Ovary (tissue), 10 donors: ENCODE measurements at places on chromosomes 7 and 10. TPM values are rescaled to one million over a fixed set of nuclear protein-coding genes. Genes with fewer than 3 reads are reported as not detected.

Gene ADAM22
- 5.5 TPM for total RNA-seq

DNA sequence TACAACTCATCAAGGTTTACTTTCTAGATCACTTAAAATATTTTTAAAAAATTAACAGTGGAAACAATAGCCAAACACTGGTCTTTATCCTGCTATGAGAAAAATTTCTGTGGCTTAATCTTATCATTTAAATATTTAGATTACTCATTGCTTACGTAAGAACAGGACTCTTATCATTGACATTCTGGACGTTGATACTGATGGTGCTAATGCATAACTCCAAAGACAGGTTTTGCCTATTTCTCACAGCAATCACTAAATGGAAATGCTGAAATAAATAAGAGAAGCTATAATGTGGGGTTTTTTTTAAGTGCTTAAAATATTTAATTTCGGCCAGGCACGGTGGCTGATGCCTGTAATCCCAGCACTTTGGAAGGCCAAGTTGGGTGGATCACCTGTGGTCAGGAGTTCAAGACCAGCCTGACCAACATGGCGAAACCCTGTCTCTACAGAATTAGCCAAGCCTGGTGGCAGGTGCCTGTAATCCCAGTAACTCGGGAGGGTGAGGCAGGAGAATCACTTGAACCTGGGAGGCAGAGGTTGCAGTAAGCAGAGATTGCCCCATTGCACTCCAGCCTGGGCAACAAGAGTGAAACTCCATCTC is 195.0 kb downstream of the HGF start:
- no peak overlapping the region for H3K4me3 ChIP-seq
- DNase-seq, result no peak
- H3K27me3 ChIP-seq, result no peaks in the 10 kb centered on the region
- no peaks in the 10 kb centered on the region for H3K36me3 ChIP-seq

- no peaks in the 10 kb centered on the region for H3K36me3 ChIP-seq
- no peak overlapping the region for H3K4me3 ChIP-seq
- no peak for DNase-seq
- no peaks in the 10 kb centered on the region for H3K27me3 ChIP-seq
- H3K4me1 ChIP-seq, result peaks cover 16% of the 10 kb centered on the region
Measured at GRCh38 chr10:124994573-124995473, 52.9 kb downstream of the ZRANB1 start.

DNA sequence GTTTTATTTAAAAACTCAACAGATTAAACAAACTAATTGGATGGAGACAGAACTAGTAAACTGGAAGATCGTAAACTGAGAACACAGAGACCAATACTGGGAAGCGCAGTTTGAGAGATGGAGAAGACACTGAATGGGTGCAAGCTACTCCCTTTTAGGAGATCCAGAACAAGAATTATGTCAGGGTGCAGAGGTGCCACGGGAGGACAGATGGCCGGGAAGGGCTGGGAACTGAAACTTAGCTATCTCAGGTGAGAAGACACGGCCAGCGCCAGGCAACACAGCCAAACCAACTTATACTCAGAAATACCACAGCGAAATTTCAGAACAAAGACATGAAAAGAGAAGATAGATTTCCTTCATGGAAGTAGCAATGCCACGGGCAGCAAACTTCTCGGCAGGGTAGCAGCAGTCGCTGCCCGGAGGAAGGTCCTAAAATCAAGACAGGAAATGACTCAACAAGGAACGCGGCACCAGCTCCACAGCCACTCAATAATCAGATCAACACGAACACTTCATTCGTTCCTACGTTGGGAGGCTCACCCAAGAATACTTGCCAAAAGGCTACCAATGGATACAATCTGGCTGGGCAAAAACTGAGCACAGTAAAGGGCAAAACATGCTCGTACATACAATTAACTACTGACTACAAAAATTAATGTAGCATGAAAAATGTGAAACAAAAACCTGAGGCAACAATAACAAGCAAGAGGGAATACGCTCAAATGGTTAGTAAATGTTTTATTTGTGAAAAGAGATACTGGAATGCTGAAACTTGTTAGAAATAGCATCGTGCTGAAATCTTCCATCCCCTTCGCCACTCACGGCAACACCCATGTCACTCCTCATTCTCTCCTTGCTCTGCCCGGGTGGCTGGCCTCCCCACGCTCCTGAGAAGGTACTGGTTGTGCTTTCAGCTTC is 2.2 kb upstream of the LRRC27 start:
- H3K4me3 ChIP-seq, result no peak overlapping the region
- H3K27ac ChIP-seq, result no peak overlapping the region
- H3K4me1 ChIP-seq, result peaks cover 12% of the 10 kb centered on the region
- H3K27me3 ChIP-seq, result no peaks in the 10 kb centered on the region
- no peak for DNase-seq

GRCh38 chr7:80637454-80637853 is 988 bp upstream of the CD36 start:
- H3K27me3 ChIP-seq, result no peaks in the 10 kb centered on the region
- H3K4me1 ChIP-seq, result no peaks in the 10 kb centered on the region
- no peak overlapping the region for H3K27ac ChIP-seq
- no peaks in the 10 kb centered on the region for H3K36me3 ChIP-seq
- DNase-seq, result no peak
- H3K4me3 ChIP-seq, result no peak overlapping the region
